ENCODE measurements at places on chromosomes 2 and 18. TPM values are rescaled to one million over a fixed set of nuclear protein-coding genes. Genes with fewer than 3 reads are reported as not detected.

Gene SLC19A3
- 3.6 TPM for total RNA-seq

Gene RPL31
- total RNA-seq, result 2,349 TPM

Gene PER2
- total RNA-seq, result 3.3 TPM

Gene EDAR
- total RNA-seq, result not detected

Gene TCF23
- not detected for total RNA-seq

Gene PASK
- total RNA-seq, result 8.1 TPM

Gene TEX44
- total RNA-seq, result not detected

Gene IL1F10
- total RNA-seq, result not detected

Gene CAPN14
- total RNA-seq, result not detected

Gene SRD5A2
- total RNA-seq, result not detected

Gene PJVK
- total RNA-seq, result 1.7 TPM

Gene TRIB2
- total RNA-seq, result 0.41 TPM

Data from A549 treated with CpdA at 1 μM for 4 hours (cell line).